ENCODE measurements at places on chromosomes 7 and 10.

- DNase-seq: no peak
- H3K36me3 ChIP-seq: no peaks in the 10 kb centered on the region
- H3K4me1 ChIP-seq: no peaks in the 10 kb centered on the region
- H3K27ac ChIP-seq: no peak overlapping the region
- no peaks in the 10 kb centered on the region for H3K27me3 ChIP-seq
Observed at GRCh38 chr7:134105841-134106240, 21.3 kb upstream of the LRGUK start.

GRCh38 chr7:43625980-43626379, 43.1 kb downstream of the STK17A start:
- H3K27ac ChIP-seq: peak overlapping the region; percentile 45
- DNase-seq: no peak
- peaks cover 29% of the 10 kb centered on the region for H3K4me1 ChIP-seq

DNA sequence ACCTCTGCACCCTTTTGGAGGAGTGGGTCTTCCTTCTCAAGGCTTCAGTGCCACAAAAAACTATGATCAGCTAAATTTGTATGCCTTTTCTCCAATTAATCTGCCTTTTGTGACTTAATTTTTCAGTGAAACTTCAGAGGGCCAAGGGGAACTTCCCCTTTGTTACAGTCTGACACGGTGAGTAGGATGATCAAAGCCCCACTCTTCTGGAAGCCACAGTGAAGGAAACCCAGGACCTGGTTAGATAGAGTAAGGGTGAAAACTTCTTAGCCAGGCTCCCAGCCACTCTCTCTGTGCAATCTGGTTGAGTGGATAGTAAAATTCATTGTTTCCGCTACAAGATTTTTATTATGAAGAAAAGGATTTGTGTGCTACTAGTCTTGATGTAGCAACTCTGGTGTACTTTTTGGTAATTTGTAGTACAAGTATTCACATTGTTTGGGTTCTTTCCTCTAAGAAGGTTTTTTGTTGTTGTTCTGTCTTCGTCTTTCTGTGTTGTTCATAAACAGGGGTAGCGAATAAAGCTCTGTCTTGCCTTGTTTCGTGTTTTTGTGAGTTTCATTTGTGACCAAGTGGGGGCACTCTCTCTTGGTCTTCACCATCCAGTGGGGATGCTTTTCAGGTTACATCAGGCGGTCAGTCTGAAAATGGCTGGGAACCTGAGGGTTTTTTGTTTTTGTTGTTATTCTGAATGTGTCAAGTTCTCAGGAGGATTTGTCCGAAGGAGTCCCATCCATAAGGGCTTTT, 268.5 kb upstream of the NPSR1 start:
- no peaks in the 10 kb centered on the region for H3K4me1 ChIP-seq
- no peak overlapping the region for H3K27ac ChIP-seq
- no peaks in the 10 kb centered on the region for H3K36me3 ChIP-seq
- no peak for DNase-seq
- no peaks in the 10 kb centered on the region for H3K27me3 ChIP-seq
- H3K4me3 ChIP-seq: no peak overlapping the region

GRCh38 chr10:26156019-26156418, 60.6 kb upstream of the GAD2 start:
- H3K27me3 ChIP-seq: no peaks in the 10 kb centered on the region
- H3K4me3 ChIP-seq: no peak overlapping the region
- no peaks in the 10 kb centered on the region for H3K36me3 ChIP-seq
- DNase-seq: no peak
- H3K27ac ChIP-seq: no peak overlapping the region

- no peaks in the 10 kb centered on the region for H3K4me1 ChIP-seq
- H3K27ac ChIP-seq: no peak overlapping the region
- peaks cover 4% of the 10 kb centered on the region for H3K27me3 ChIP-seq
- DNase-seq: no peak
- H3K4me3 ChIP-seq: no peak overlapping the region
Observed at GRCh38 chr7:28483908-28484605, 71.7 kb downstream of the CREB5 start.

DNA sequence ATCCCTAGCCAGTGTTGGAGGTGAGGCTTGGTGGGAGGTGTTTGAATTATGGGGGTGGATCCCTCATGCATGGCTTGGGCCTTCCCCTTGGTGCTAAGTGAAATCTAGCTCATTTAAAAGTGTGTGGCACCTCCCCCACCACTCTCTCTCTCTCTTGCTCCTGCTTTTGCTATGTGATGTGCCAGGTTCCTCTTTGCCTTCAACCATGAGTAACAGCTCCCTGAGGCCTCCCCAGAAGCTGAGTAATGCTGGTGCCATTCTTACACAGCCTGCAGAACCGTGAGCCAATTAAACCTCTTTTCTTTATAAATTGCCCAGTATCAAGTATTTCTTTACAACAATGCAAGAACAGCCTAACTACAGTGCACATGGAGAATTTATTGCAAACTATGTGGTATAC, 188.8 kb upstream of the POT1 start:
- no peak overlapping the region for H3K4me3 ChIP-seq
- H3K27me3 ChIP-seq: no peaks in the 10 kb centered on the region
- no peaks in the 10 kb centered on the region for H3K4me1 ChIP-seq
- no peak for DNase-seq
- H3K27ac ChIP-seq: no peak overlapping the region
- H3K36me3 ChIP-seq: no peaks in the 10 kb centered on the region

DNA sequence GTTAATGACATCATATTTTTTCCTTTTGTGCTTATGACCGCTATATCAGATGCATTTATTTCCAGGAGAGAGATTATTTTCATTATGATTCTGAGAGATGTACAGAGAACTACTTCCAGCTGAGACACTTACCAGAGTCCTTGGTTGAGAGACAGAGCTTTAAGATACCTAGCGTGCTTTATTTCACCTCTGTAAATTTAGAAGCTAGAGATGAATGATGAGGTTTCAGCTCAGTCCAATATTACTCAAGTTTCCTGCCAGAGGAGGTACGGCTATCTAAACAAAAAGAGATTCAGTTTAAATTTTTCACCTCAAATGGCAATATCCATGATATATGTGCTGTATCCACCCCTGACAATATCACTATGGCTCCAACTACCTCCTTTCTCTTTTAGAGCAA, 182.6 kb upstream of the FAM3C start:
- no peak for DNase-seq
- no peaks in the 10 kb centered on the region for H3K4me1 ChIP-seq
- H3K27me3 ChIP-seq: peaks cover 8% of the 10 kb centered on the region
- no peak overlapping the region for H3K4me3 ChIP-seq

GRCh38 chr7:44978511-44979366, at the start of gene MYO1G:
MYO1G (minus strand) TSS chr7:44979015; CDS start chr7:44978961, 54 bp downstream.
- peak within 1 kb of the TSS; percentile 92 for H3K27ac ChIP-seq
- DNase-seq: peak; percentile 91
- H3K27me3 ChIP-seq: no peaks in the 10 kb centered on the region
- peaks cover 47% of the 10 kb centered on the region for H3K36me3 ChIP-seq
- H3K4me3 ChIP-seq: peak within 1 kb of the TSS; percentile 73

DNA sequence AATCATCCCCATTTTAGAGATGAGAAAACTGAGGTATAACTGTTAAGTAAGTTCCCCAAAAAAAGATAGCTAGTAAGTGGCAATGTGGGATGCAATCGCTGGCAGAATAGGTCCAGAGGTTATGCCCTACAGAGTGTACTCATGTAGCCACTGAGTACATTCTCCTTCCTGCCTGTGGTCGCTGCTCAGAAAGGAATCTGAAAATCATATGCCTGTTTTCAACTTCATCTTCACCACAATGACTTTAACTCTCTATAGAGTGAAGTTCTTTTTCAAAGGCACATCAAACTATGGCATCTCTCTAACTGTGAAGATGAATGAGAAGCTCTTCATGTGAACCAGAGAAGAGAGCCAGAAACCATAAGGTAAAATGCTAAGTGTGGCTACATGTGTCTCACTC, 162.2 kb upstream of the SLC25A13 start:
- DNase-seq: no peak
- H3K27ac ChIP-seq: no peak overlapping the region
- H3K36me3 ChIP-seq: no peaks in the 10 kb centered on the region
- H3K4me3 ChIP-seq: no peak overlapping the region

- DNase-seq: no peak
- H3K4me3 ChIP-seq: no peak overlapping the region
- H3K27ac ChIP-seq: no peak overlapping the region
- peaks cover 5% of the 10 kb centered on the region for H3K36me3 ChIP-seq
- H3K27me3 ChIP-seq: no peaks in the 10 kb centered on the region
Observed at GRCh38 chr10:58367069-58367468, 18.1 kb upstream of the TFAM start.

- no peak overlapping the region for H3K27ac ChIP-seq
- no peaks in the 10 kb centered on the region for H3K27me3 ChIP-seq
- no peaks in the 10 kb centered on the region for H3K4me1 ChIP-seq
- no peak for DNase-seq
Observed at GRCh38 chr7:110531186-110531585, 559.7 kb upstream of the LRRN3 start.

GRCh38 chr10:88952647-88953111, at the start of gene ACTA2:
ACTA2 (minus strand) TSS chr10:88952773; CDS start chr10:88948930, 3,843 bp downstream.
- no peaks in the 10 kb centered on the region for H3K27me3 ChIP-seq
- H3K4me1 ChIP-seq: no peaks in the 10 kb centered on the region
- DNase-seq: no peak
- H3K4me3 ChIP-seq: no peak within 1 kb of the TSS
- H3K36me3 ChIP-seq: no peaks in the 10 kb centered on the region

GRCh38 chr7:76133164-76133775, 68.4 kb upstream of the SRRM3 start:
- H3K4me3 ChIP-seq: peak overlapping the region; percentile 7
- no peak for DNase-seq
- no peak overlapping the region for H3K27ac ChIP-seq
- H3K36me3 ChIP-seq: no peaks in the 10 kb centered on the region
- no peaks in the 10 kb centered on the region for H3K27me3 ChIP-seq

DNA sequence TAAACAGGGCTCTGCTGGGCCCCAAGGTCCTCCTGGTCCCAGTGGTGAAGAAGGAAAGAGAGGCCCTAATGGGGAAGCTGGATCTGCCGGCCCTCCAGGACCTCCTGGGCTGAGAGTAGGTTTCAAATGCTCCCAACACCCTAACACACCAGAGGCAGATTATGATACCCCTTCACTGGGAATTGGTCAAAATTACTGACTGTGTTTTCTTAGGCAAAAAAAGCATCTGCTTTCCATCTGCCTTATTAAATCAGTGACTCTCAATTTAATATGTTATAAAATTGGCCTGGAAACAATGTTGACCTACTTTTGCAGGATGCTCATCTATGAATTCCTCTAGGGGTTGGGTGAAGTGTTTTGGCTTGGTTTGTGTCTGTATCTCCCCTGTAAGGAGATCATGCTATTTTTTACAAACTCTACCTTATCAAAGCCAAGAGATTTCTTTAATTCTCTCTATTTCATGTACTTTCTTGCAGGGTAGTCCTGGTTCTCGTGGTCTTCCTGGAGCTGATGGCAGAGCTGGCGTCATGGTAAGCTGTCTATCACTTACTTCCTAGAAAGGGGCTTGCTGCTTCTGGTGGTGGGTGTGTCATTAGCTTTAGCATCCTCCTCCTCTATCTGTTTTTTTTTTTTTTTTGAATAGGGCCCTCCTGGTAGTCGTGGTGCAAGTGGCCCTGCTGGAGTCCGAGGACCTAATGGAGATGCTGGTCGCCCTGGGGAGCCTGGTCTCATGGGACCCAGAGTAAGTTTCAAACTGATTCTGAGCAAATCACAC, 15.9 kb downstream of the COL1A2 start:
- H3K4me3 ChIP-seq: no peak overlapping the region
- H3K36me3 ChIP-seq: no peaks in the 10 kb centered on the region
- H3K27ac ChIP-seq: no peak overlapping the region
- H3K27me3 ChIP-seq: no peaks in the 10 kb centered on the region
- no peaks in the 10 kb centered on the region for H3K4me1 ChIP-seq
- no peak for DNase-seq
